Testis (tissue), 5 donors: ENCODE measurements at places on chromosomes 3 and 15. TPM values are rescaled to one million over a fixed set of nuclear protein-coding genes. Genes with fewer than 3 reads are reported as not detected.

- no peak for DNase-seq
- H3K4me3 ChIP-seq = no peak overlapping the region
- no peak overlapping the region for H3K27ac ChIP-seq
- H3K27me3 ChIP-seq = no peaks in the 10 kb centered on the region
- no peaks in the 10 kb centered on the region for H3K4me1 ChIP-seq
Observed at GRCh38 chr3:152359385-152360248, 90.9 kb downstream of the MBNL1 start.

DNA sequence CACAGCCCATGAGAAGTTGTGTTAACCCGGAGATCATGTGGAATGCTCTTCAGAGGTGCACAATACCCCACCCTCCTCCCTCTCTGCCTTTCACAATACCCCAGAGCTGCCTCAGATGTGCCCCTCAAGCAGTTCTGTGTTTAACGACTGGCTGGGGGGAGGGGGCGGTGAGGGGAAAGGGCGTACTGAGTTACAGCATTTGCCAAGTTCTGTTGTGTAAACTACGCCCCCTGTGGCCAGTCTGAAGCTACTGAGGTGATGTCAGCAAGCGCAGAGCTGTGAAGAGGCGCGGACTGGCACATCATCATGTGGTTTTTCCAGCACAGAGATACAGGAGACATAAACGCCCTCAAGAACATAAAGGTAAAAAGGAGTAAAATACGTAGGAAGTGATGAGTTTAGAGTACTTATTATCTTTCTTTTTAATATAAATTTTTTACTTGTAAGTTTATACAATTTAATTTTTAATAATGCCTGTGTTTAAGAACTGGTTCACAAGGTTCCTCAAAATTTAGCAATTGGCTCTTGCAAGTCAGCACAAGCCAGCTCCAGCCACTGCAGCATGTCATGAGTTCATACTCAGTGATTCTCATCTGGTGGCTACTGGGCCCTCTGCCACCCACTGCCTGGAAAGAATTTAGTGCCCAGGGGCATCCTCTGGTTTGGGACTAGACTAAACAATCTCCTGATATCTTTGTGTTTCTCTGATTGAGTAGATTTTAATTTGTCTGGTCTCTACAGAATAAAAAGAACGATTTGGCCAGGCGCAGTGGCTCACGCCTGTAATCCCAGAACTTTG is 1.7 kb downstream of the EPB42 start:
- no peak overlapping the region for H3K4me3 ChIP-seq
- H3K4me1 ChIP-seq = no peaks in the 10 kb centered on the region
- no peak for DNase-seq
- no peaks in the 10 kb centered on the region for H3K36me3 ChIP-seq
- H3K27me3 ChIP-seq = no peaks in the 10 kb centered on the region

GRCh38 chr3:193520738-193521137 is 34.0 kb downstream of the ATP13A4 start:
- DNase-seq = no peak
- H3K27me3 ChIP-seq = no peaks in the 10 kb centered on the region
- no peak overlapping the region for H3K27ac ChIP-seq
- no peak overlapping the region for H3K4me3 ChIP-seq

GCNT3 gene
- total RNA-seq = 2.5 TPM

- H3K27ac ChIP-seq = no peak overlapping the region
- H3K4me1 ChIP-seq = no peaks in the 10 kb centered on the region
- H3K36me3 ChIP-seq = no peaks in the 10 kb centered on the region
- no peak overlapping the region for H3K4me3 ChIP-seq
- no peak for DNase-seq
Observed at GRCh38 chr3:143497382-143497781, 350.9 kb downstream of the SLC9A9 start.
